ENCODE measurements at places on chromosomes 5 and 9.

DNA sequence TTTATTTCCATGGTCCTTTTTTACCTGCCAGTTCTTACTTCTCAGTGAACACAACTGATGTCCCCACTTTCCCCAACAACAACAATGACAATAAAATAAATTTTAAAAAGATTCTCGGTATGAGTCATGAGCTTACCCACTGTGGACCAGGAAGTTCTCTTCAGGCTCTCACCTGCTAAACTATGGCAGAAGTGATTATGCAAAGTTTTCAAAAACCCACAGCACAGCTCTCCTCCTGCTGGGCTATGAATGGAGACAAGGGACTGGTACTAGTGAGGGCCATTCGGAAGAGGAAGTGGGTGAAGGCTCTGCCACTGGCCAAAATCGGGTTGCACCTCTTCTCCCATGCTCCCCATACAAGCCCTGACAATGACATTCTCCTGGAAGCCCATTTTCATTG lies 429.4 kb downstream of the PIK3R1 start:
- no peak for DNase-seq

DNA sequence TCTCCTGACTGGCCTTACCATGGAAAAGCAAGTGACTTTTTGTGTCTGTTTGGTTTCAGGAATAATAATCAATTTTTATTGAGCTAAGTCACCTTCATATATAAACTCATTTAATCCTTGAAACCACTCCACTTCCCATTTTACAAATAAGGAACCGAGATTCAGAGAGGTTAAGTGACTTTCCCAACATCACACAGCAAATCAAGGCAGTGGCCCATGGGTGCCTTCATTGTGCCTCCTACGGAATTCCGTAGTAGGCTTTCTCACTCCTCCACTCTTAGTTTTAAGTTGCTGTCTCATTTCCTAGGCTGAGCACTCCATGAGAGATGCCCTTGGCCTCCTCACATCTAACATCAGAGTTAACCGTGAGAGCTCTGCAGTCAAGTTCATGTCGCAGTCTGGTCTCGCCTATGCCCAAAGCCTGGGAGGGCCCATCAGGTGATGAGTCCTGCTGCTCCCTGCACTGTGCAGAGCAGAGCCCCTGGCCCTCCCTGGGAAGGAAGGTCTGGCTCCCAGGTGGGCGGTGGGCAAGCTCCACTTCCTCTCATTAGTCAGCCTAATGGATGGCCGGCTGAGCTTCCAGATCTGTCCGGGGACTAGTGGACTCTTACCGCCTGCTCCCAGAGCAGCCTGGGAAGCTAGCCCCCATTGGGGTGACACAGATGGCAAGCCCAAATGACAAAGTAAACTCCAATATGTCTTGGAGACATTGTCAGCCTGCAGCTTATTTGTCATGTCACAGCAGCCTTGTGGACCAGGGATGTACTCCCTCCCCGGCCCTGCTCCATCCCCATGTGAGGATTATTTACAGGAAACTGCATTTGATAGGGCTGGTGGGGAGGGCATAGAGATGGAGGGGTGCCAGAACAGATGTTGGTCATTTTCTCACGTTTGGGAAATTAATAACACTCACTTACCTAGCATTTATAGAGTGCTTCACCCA lies 123.4 kb downstream of the MVB12B start:
- DNase-seq = no peak

DNA sequence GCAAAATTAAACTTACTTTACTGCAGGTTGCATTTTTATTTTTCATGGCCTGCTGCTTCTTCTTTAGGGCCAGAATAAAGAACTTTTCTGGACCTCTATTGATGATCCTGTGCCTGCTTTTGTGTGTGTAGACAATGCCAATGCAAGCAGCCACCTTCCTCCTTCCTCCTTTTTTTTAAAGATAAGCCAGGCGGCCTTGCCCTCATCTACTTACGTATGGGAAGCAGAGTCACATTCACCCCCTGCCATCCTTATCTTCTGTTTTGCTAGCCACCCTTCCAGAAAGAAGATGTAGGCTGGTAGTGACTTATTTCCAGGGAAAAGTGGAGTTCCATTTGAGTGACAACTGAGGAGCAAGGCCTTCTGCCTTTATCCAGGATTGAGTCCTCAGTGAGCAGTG lies 122.9 kb downstream of the KDM4C start:
- no peak for DNase-seq

GRCh38 chr5:81486711-81487110 lies 92.8 kb upstream of the ACOT12 start:
- DNase-seq = no peak
